ENCODE measurements at places on chromosomes 6 and 20.

DNA sequence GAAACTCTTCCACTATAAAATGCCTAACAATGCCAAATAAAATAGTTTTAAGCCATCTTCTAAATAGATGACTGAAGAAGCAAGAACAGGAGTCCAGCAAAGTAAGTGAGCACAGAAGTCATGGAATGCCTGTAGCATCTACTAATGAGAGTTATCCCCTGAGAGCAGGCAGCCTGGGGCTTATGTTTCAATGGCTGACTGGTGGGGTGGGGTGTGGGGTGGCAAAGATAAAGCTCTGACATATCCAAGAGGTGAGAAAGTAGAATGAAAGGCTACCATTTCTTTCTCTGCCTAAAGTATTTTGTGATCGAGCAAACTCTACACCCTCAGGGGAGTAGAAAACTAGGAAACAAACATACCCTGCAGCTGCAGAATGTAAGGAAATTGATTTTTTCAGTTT, 348.8 kb downstream of the TFAP2B start:
- DNase-seq, result no peak

- no peak for DNase-seq
Measured at GRCh38 chr20:49858076-49858585, 45.5 kb downstream of the SLC9A8 start.

DNA sequence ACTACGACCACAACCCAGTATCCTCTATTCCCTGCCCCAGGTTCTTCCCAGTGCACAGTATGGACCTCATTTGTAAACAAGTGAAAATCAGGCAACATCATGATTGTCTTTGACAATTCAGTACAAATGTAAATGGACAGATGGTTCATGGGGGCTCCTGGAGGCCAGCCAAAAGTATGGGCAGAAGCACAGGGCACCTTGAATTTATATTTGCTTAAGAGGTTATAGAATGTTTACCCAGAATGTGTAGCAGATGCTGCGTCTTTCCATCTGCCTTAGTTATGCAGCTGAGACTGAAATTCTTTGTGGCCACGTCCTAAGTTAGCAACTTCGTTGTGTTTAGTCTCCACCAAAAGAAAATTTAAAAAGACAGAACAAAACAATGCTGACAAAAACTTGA, 559.6 kb upstream of the NRSN1 start:
- no peak for DNase-seq

DNA sequence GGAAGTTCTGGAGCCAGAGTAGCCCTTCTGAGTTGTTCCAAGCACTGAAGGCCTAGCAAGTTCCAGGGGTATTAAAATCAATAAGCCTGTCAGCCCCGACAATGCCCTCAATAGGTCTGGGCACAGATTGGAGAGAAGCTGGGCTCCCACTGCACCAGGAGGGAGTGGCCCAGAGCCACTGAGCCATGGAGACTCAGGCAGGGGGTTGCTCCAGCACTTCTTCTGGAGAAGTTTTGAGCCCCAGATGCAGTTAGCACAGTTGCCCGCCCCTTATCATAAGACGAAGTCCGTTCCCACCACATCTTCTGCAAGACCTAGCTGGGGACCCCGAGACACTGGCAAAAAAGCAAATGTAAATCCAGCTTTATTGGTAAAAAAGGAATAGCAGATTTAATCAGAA, 13.0 kb downstream of the DEFB132 start:
- no peak for DNase-seq

GRCh38 chr6:130760006-130760405, 67.2 kb upstream of the SMLR1 start:
- DNase-seq, result peak; percentile 51

DNA sequence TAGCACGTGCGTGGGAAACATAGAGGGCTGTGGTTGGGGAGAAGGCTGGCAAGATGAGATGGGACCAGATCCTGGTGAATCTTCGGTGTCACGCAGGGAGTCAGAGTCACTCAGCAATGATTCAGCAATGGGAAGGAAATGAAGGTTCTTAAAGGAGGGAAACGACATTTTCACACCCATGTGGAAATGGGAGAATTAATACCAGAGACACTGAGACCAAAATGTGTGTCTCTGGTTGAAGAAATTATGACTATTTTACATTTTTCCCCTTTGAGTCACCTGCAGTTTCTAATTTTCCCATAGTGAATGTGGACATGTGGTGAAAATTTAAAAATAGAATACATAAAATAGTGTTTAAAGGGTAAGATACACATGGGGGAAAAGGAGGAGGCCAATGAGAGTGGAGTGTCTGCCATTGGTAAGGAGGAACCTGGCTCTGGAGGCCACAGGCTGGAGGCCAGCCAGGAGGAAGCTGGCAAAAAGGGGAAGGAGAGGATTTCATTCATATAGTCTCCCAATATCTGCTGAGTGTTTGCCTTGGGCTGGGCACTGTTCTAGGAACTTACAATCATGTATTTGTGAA, 17.5 kb downstream of the NRN1 start:
- no peak for DNase-seq

GRCh38 chr20:49104365-49104648, 58.2 kb downstream of the CSE1L start:
- no peak for DNase-seq

GRCh38 chr6:94478133-94479005, 1059.0 kb upstream of the EPHA7 start:
- DNase-seq, result no peak

DNA sequence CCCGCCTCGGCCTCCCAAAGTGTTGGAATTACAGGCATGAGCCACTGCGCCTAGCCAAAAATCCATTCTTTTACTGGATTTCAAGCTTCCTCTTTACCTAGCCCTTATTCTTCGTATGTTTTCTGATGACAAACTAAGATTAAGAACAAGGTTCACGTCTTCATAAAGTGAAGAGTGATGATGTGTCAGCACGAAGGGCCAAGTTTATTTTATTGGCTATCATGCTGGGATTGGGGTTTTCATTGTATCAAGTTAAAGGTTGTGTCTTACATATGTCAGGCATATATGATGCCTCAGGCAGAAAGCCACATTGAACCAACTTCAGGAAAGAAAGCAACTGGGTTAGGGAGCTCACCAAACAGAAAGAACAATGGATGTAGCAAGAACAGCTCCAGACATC, 19.7 kb upstream of the SLC17A3 start:
- DNase-seq, result no peak

GRCh38 chr6:35624341-35625070, 64.2 kb downstream of the FKBP5 start:
- no peak for DNase-seq

- DNase-seq, result peak; percentile 83
Measured at GRCh38 chr6:90107771-90108282, 188.8 kb downstream of the BACH2 start.

GRCh38 chr6:62285612-62286469, at the start of gene KHDRBS2:
TSS of gene KHDRBS2 (minus strand) at chr6:62286225.
- DNase-seq, result peak; percentile 34

DNA sequence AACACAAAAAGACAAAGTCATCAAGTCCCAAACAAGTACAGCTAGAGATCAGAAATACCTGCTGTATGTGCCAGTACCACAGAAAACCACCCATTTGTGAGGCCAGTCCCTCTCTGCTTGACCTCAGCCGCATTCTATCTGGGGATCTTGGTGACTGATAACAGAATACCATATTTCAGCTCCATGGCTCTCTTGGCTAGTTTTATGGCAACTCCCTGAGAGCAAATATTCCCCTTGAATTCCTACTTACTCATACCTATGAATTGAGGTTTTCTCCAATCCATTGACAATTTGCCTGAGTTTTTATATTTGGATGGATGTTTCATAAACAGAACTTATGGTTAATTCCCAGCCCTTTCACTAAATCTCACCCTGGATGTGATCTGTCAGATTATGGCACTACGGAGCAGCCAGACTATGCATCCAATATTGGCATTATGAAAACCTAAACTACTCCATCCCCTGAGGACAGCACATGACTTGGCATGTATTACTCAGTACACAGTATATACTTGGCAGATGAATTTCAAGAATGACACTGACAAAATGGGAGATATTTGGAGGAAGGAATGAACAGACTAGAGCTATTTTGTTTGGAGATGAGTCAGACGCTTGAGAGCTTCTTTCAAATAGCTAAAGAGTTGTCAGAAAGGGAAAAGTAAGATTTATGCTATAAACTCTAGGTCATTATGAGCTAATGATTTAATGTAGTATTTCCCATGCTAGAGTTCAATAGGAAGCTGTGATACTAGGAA, 95.7 kb downstream of the PRDM1 start:
- DNase-seq, result peak; percentile 72

GRCh38 chr20:34943808-34944567, 11.6 kb downstream of the GSS start:
- DNase-seq, result peak; percentile 96

DNA sequence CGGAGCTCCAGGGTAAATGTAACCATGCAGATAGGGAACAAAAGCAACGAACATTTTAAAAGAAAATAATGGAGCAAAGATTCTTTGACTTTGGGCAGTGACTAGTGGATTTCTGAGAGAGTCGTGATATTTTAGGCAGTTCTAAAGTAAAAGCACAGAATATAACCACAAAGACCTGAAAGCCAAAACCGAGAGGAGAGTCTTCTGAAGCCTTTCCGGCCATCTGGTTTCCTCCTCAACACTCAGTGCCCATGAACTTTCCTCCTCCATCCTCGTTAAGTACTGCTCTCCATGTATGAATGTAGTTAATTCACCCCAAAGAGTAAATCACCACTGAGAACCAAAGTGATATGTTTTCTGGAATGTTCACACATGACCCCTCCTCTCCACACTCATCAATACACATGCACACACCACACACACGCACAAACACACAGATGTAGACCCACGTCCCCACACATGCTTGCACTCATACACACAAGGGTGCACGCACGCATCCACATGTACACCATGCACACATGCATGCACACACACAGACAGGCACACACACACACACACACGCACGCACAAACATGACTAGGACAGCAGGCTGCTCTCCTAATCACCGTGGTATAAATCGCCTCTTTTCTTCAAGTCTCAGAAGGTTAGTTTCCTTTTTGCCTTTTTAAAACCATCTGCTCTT, 109.5 kb downstream of the MYLK4 start:
- no peak for DNase-seq

DNA sequence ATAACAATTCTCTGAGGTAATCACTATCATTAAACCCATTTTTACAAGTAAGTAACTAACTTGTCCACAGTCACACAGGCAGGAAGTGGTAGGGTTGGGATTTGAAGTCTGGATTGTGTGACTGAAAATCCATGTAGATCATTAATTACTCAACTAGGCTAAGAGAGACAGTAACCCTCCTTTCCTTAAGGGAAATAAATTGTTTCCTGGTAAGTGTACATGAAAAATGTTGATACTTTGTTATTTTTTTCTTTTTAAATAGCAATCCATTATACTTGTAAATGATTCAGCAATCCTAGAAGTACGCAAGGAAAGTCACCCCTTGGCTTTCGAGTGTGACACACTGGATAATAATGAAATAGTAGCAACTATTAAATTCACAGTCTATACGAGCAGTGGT, 11.6 kb downstream of the SPACA1 start:
- DNase-seq, result no peak

DNA sequence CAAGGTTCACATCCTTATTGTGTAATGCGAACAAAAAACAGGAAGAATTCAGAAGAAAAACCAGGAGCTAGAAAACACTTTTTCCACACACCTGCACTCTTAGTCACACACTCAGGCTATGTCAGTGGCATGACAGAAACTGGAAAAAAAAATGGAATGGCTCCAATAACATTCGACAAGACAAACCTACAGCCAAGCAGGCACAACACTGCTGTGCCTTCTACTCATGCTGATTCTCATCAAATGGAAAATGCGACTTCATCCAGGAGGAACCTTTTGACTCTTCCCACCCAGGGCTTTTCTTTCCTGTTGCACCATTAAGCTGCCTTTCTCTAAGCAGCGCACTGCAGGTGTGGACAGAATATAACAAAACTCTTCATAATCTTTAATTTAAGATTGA, 163.2 kb upstream of the BTBD3 start:
- no peak for DNase-seq

- DNase-seq, result no peak
Measured at GRCh38 chr20:63579017-63579694, 5.1 kb upstream of the HELZ2 start.

DNA sequence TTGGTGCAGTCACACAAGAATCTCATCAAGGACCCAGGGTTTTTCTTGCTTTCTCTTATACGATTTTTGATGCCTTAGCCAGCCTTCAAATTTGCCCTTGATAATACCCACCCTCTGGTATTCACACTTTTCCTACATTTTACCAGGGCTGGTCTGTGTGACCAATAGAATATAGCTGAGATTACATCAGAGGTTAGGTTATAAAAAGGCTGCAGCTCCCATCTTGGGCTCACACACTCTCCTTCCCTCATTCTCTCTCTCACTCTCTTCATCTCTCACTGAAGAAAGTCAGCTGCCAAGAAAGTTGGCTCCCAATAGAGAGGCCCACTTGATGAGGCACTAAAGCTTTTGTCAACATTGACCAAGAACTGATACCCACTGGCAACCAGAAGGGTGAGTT, 4.1 kb upstream of the PNPLA1 start:
- DNase-seq, result no peak

- DNase-seq, result no peak
Measured at GRCh38 chr6:25878721-25879322, 4.8 kb upstream of the SLC17A3 start.

DNA sequence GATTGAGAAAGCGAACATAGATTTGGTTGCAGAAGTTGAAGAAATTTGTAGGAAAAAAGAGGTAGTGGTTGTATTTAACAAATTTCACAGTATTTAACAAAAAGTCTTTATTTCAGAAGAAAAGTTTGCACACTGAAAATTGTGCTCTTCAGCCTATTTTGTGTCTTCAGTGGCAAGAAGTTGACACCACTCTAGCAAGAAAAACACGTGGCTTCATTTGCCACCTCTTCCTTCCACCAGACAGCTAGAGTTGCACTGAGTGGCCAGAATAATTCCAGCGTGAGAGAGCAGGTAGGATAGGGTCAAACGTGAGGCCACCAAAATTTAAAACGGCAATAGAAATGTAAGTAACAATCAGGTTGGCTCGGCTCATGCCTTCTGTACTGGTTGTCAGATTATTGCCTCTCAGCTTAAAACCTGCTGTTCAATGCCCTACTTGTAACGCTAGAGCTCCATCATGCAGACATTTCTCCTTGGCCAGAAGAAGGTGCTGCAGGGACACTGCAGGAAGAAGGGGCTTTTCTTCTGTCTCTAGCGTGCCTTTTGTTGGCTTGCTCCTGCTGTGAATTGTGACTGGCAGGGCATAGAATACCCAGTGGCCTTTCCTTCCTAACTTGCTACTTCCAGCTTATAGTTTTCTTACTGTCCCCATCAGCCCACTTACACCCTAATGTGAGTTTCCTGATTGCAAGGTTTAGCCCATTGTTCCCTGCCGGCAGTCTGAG, 12.1 kb downstream of the TRAPPC3L start:
- DNase-seq, result no peak

GRCh38 chr6:44245391-44245911, 1.4 kb upstream of the HSP90AB1 start:
- no peak for DNase-seq

- DNase-seq, result peak; percentile 65
Measured at GRCh38 chr6:142474531-142475289, 172.9 kb downstream of the ADGRG6 start.

DNA sequence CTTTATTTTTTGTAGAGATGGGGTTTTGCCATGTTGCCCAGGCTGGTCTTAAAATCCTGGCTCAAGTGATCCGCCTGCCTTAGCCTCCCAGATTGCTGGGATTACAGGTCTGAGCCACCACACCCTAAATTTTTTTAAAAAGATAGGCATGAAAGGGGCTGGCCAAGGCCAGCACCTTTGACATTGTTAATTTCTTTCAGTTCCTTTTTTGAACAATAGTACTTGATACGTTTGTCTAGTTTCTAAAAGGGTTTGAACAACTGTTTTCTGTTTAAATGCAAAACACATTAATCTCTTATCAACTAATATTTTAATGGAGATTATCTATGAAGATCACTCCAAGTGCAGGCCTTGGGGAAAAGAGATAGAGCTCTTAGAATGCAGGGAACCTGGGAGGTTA, 37.6 kb upstream of the PTPRK start:
- no peak for DNase-seq
